Gastroesophageal sphincter (tissue), 4 donors: ENCODE measurements at places on chromosomes 3 and 15.

DNA sequence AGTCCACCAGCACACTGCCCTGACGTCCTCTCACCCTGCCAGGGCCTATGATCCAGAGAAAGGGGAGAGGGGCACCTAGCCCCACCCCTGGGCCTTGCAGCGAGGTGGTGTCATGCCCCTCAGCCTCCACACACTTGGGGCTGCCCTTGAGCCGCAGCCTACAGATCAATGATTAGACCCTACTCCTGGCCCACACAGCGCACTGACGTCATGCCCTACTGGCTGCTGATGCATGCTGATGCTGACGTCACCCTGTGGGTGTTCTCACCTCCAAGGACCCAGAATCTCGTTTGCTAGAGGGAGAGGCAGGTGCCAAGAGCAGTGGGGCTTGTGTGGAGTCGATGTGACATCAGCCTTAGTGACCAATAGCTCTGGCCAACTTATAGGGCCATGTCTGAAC is 18.0 kb downstream of the ARL14 start:
- H3K27ac ChIP-seq, result no peak overlapping the region
- no peak for ATAC-seq
- no peaks in the 10 kb centered on the region for H3K27me3 ChIP-seq
- no peaks in the 10 kb centered on the region for H3K36me3 ChIP-seq
- no peak overlapping the region for H3K4me3 ChIP-seq

GRCh38 chr15:98202256-98202655 is 241.8 kb downstream of the ARRDC4 start:
- H3K36me3 ChIP-seq, result no peaks in the 10 kb centered on the region
- H3K27me3 ChIP-seq, result peaks cover 23% of the 10 kb centered on the region
- H3K4me1 ChIP-seq, result no peaks in the 10 kb centered on the region
- ATAC-seq, result no peak

GRCh38 chr3:148379763-148380382 is 317.8 kb upstream of the AGTR1 start:
- no peaks in the 10 kb centered on the region for H3K36me3 ChIP-seq
- no peaks in the 10 kb centered on the region for H3K27me3 ChIP-seq
- no peak overlapping the region for H3K4me3 ChIP-seq
- H3K27ac ChIP-seq, result no peak overlapping the region
- peak; percentile 68 for ATAC-seq

- peaks cover 4% of the 10 kb centered on the region for H3K4me1 ChIP-seq
- peaks cover 66% of the 10 kb centered on the region for H3K36me3 ChIP-seq
These were observed 9.1 kb downstream of the RASL12 start for GRCh38 chr15:65058394-65059368.

DNA sequence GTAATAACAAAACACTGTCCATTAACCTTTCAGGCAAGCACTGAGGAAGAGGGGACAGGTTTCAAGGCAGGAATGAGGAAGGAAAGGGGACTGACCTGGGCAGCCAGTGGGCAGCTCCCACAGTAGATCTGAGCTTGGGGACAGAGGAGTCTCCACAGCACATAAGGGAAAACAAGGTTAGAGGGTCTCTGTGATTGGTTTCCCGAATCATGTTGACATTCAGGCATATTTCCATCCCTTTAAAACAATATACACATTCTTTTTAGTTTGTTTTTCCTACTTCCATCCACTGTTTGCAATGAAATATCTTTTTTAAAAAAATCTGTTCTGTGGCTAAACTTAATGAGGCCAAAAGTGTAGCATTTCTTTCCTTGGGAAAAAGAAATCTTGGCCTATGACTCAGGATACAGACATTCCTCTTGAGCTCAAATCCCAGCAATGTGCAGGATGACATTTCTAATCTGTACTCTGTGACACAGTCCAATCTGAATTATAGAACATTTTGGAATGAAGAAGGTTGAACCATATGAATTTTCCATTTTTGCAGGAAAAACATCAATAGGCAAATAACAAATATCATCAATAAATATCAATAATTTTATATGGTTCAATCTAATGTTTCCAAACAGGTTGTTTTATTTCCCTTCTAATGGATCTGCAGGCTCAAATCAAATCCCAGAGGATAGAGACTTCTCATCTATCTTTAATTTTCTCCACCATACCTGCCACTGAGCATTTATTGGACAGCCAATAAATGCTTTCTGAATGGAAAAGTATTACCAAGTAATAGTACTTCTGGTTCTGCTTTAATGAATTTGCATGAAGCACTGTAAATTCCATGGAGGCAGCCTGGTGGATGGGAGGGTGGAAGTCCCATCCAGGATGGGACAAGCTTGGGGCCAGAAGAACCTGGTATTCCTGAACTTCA is 54.1 kb downstream of the ITGB5 start:
- H3K36me3 ChIP-seq, result no peaks in the 10 kb centered on the region
- H3K27me3 ChIP-seq, result no peaks in the 10 kb centered on the region
- H3K4me3 ChIP-seq, result no peak overlapping the region
- ATAC-seq, result no peak
- peaks cover 3% of the 10 kb centered on the region for H3K4me1 ChIP-seq

DNA sequence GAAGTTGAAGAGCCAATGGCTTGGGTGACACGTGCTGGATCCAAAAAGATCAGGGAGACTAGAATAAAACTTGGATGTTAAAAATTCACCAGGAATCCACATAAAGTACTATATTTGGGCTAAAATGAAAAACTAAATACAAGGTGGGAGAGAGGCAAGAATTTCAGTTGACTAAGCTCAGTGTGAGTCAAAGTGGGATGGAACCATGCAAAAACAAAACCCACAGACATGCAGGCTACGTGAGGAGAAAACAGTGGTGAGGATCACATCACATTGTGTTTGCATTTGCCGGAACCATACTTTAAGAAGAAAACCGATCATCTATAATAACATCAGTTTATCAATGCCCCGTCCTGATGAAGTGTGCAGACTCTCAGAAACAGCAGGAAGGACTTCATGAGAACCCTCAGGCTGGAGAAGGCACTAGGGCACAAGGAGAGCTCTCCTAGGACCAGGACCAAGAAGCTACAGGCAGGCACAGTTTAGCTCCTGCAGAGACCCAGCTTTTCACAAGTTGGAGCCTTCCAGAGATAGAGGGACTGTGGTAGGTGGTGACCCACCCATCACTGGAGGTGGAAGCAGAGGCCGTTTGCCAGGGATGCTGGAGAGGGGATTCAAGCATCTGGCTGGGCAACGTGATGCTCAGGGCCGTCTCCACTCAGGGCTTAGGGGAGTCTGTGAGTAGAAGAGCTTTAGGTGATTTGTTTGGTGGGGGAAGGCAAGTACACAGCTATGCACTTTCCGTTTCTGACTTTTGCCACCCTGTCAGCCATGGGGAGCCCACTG is 29.0 kb upstream of the NR2E3 start:
- H3K27me3 ChIP-seq, result peaks cover 6% of the 10 kb centered on the region
- no peaks in the 10 kb centered on the region for H3K4me1 ChIP-seq
- no peak overlapping the region for H3K27ac ChIP-seq
- ATAC-seq, result no peak
- H3K36me3 ChIP-seq, result no peaks in the 10 kb centered on the region
- H3K4me3 ChIP-seq, result no peak overlapping the region

DNA sequence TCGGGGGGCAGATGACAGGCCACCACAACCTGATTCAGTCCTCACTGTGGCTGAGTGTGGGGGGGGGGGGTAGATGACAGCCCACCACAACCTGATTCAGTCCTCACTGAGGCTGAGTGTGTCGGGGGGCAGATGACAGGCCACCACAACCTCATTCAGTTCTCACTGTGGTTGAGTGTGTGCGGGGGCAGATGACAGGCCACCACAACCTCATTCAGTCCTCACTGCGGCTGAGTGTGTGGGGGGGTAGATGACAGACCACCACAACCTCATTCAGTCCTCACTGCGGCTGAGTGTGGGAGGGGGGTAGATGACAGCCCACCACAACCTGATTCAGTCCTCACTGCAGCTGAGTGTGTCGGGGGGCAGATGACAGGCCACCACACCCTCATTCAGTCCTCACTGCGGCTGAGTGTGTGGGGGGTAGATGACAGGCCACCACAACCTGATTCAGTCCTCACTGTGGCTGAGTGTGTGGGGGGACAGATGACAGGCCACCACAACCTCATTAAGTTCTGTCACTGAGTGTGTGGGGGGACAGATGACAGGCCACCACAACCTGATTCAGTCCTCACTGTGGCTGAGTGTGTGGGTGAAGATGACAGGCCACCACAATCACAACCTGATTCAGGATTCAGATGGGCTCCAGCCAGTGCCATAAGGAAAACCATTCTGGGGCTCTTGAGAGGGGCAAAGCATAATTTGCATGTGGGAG is 16.9 kb downstream of the ZNF717 start:
- H3K4me1 ChIP-seq, result no peaks in the 10 kb centered on the region
- H3K27ac ChIP-seq, result no peak overlapping the region
- H3K4me3 ChIP-seq, result no peak overlapping the region

DNA sequence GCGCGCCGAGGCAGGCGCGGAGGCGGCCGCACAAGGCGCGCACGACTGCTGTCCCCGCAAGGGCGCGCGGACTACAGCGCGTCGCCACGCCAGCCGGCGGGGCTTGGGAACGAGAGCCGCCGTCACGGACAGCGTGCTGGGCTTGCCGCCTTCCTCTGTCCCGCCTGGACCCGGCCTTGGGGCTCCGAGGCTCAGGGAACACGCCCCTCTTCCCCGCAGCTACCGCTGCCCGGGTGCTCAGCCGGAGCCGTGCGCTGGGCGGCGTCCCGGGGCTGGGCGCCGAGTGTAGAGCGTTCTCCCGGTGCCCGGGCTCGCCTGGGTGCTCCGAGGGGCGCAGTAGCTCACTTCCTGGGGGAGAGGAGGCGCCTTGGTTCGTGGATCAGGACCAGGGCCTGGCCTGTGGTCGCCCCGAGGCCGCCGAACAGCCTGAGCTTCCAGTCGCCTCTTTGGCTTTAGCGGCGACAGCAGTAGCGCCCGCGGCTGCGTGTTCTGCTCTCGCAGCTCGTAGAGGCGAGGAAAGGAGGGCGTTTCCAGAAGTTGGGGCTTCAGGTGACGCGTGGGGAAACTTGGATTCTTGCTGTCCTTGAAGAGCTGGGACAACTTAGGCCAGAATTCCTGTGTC is 226.7 kb upstream of the C2CD4B start:
- H3K36me3 ChIP-seq, result no peaks in the 10 kb centered on the region
- H3K4me1 ChIP-seq, result no peaks in the 10 kb centered on the region
- ATAC-seq, result peak; percentile 54
- peak overlapping the region; percentile 88 for H3K27ac ChIP-seq

- peaks cover 14% of the 10 kb centered on the region for H3K27me3 ChIP-seq
- H3K36me3 ChIP-seq, result no peaks in the 10 kb centered on the region
- H3K27ac ChIP-seq, result no peak overlapping the region
- peak; percentile 46 for ATAC-seq
These were observed 1.0 kb downstream of the CSPG5 start for GRCh38 chr3:47577583-47578118.

- H3K27me3 ChIP-seq, result no peaks in the 10 kb centered on the region
- peaks cover 8% of the 10 kb centered on the region for H3K36me3 ChIP-seq
- ATAC-seq, result no peak
- no peak overlapping the region for H3K27ac ChIP-seq
- peaks cover 4% of the 10 kb centered on the region for H3K4me1 ChIP-seq
- H3K4me3 ChIP-seq, result no peak overlapping the region
These were observed 28.8 kb downstream of the ETFA start for GRCh38 chr15:76282465-76282864.
